Stimulated activated CD8-positive, alpha-beta memory T cell treated with anti-CD3 and anti-CD28 coated beads, Interleukin-4, amount 100 ng/mL, for 48 hours (primary cell): ENCODE measurements at places on chromosomes 2 and 18.

- DNase-seq = no peak
Observed at GRCh38 chr2:209821806-209822205, 50.2 kb downstream of the UNC80 start.

- DNase-seq = no peak
Observed at GRCh38 chr18:44341759-44342158, 338.9 kb upstream of the SETBP1 start.

DNA sequence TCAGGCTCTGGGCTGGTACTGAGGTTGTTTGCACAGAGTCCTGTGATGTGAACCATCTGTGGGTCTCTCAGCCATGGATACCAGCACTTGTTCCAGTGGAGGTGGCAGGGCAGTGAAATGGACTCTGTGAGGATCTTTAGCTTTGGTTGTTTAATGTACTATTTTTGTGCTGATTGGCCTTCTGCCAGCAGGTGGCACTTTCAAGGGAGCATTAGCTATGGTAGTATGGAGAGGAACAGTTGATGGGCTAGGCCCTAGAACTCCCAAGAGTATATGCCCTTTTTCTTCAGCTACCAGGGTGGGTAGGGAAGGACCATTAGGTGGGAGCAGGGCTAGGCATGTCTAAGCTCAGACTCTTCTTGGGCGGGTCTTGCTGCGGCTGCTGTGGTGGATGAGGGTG lies 257.0 kb upstream of the GYPC start:
- DNase-seq = peak; percentile 39

DNA sequence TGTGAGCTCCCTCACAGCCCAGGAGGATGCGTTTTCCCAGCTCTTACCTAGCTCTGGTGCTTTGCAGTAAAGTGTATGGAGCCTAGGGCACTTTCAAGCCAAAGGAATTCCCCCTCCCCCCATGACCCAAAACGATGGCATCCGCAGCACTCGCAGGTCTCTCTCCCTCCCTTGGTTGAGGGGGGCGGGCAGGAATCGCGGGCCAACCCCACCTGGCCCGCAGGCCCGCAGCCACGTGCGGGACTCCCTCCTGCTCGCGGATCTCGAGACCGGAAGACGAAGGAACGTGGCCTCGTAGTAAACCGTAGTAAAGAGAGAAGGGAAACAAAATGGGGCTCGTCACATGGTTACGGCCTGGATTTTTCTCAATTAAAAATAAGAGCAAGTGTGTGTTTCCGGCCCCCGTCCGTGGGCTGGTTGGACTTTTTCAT lies 8.5 kb downstream of the IRS1 start:
- DNase-seq = no peak

GRCh38 chr2:199085261-199085660 lies 372.5 kb downstream of the SATB2 start:
- DNase-seq = no peak

DNA sequence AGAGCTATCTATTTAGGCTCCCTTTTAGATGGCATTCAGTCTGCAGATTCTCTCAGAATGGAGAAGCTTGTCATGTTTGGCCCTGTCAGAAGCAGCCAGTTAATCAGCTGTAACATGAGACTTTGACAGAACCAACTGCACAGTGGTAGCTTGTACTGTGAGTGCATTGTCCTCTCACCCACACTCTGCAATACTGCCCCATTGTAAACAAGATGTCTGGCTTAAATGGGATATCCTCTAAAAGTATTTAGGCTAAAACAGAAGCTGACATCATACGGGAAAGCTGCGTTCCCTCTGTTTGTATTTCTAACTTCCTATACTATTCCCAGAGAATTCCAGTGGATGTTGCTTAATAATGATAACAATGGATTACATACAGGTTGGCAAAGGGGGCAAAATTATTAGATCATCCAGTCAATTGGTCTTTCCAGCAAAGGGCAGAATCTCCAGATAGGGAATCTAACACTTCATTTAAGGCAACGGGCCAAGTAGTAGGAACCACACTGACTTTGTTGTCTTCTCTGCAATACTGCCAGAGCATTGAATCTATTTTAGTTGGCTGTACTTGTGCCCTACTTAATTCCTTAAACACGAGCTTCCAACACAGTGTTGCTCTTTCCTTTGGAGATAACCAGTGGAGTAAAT lies 15.4 kb upstream of the STAT4 start:
- no peak for DNase-seq

GRCh38 chr18:21262979-21263378 lies 20.9 kb downstream of the GREB1L start:
- DNase-seq = no peak

- DNase-seq = no peak
Observed at GRCh38 chr2:216733046-216733445, 37.7 kb upstream of the IGFBP5 start.

DNA sequence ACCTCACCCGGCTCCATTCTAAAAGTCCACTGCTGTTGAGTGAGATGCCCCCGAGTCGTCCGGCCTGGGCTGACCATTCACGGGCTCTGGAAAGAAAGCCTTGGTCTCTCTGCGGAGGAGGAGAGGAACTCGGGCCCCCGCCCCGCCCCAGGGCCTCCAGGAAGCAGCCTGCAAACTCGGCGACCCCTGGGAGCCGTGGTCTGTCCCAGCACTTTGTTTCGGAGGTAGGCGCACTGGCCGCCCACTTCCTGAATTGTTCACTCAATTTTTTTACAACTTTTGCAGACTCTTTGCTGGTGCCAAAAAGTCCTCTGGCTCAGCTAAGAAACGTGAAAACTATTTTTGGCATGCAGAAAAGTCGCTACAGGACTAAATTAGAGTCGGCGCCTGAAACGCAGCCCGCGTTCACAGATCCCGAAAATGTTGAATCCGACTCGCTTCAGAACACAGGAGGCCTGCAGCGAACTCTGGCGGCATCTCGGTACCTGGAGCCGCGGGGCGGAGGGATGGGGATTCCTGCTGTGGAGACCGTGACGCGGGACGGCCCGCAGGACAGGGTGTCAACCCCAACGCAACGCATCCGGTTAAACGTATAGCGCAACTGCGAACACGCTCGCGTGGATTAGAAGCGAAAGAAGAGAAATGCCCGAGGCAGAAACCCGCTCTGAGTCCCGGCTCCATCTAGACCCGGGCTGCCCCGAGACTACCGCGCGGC lies 1.5 kb downstream of the PXDN start:
- peak; percentile 34 for DNase-seq

DNA sequence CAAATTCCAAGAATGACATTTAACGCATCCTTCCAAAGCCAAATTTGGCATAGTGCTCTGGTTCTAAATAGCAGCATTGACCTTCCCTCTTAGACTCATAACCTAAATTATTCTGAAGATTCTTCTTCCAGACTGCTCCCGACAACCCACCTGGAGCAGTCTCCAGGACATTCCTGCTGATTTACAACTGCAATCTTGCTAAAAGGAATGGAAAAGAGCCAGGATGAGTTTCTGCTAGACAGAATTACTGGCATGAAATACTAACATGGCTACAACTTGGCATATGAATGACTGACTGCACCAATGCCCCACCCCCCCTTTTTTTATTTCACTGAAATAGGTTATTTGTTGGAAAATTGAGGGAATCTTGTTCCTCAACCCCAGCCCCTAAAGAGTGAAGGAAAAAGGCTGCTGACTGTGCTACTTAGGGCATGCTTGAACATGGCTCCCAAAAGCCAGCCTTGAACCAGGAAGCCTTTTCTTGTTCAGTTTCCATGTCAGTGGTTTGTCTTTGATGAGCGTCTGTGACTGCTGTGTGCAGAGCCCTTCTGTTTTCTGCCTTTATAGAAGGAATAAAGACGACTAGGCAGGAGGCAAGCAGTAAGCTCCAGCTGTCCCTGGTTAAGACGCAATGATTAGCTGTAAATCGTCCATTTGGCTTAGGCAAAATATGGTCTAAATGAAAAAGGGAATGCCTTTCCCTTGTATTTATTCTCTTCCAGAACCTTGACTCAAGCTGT lies 47.4 kb upstream of the ITGB6 start:
- no peak for DNase-seq

DNA sequence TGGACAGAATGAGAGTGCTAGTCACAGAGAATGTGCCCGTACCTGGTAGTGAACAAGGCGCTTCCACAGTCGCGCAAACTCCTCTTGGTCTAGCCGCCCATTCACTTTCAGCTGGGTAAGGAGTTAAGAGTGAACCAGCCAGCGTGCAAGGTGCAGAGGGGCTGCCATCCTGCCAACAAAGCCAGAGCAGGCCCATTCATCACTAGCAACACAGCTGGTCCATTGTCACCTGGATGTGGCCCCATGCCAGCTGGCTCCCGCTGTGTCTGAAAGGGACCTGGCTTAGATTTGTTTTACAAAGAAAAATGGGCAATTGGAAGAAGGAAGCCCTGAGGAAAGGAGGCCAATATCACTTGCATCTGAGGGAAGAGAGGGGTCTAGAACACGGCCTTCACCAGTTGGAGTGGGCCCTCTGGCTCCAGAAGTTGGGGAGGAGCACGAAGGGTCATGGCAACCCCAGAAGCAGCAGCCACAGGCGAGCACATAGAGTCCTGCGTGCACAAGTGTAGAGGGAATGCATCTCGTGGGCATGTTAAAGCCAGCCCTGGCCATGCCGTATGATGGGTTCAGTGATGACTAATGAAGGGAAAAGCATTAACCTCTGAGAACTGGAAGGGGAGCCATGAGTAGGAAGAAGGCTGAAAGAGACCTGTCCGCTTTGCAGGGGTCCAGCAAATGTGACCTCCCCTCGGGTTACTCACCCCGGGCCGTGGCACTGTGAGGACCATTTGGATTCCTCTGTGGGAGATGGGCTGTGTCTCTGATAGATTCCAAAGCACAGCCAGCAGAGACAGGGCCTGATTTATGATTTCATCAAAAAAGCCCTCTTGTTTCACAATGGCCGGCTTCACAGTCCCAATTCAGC lies 70.6 kb downstream of the CAPN13 start:
- DNase-seq = no peak

DNA sequence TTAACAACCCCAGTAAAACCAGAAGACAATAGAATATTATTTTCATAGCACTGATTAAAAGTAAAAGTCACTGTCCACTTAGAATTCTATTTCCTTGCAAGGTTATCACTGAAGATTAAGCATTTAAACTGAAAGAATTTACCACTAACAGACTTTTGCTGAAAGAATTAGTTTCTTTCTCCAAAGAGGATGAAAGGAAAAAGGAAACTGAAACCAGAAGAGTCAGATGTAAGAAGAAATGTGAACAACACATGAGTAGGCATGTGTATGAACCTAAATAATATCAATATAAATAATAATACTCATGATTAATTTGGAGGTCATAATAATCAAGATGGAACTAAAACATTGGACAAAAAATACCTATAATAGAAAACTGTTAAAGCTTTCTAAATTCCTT lies 82.4 kb upstream of the KLHL29 start:
- no peak for DNase-seq

- DNase-seq = no peak
Observed at GRCh38 chr2:201709747-201710146, 11.3 kb upstream of the MPP4 start.

GRCh38 chr2:46650556-46651001 lies 171.2 kb downstream of the TMEM247 start:
- DNase-seq = peak; percentile 74

- DNase-seq = no peak
Observed at GRCh38 chr2:211948932-211949331, 589.7 kb downstream of the ERBB4 start.

- no peak for DNase-seq
Observed at GRCh38 chr2:99977966-99978365, 164.4 kb downstream of the AFF3 start.

DNA sequence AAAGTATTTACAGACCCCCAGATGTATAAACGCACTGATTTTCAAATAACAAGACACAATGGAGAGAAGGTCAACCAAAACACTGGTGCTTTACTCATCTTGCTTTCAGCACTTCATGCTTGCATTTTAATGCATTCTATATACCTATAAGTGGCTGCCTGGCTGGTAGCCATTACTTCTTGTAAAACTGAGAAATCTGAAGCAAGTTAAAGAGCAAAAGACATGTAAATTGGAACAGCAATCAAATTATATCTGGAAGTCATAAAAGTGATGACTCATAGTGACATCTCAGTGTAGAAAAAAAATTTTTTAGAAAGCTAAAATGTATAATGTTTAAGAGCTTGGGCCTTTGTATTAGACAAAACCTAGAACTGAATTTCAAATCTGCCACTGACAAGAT lies 106.2 kb downstream of the CCDC141 start:
- DNase-seq = no peak

DNA sequence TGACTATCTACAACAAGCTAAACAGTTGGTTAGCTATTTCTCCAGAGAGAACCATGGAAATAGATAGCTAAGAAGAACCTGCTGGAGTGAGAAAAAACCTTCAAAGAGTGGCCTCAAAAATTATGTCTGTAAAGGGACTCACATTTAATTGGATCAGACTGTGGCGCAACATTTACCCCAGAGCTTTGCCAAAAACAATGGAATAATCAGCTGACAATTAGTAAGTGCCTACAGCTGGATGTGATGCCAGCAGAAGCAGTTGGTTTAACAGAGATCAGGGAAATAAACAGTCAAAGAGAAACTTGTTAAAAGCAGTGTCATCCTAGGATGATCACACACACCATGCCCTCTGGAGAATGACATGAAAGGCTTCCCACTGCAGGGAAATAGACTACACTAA lies 310.7 kb downstream of the CLIP4 start:
- DNase-seq = no peak

DNA sequence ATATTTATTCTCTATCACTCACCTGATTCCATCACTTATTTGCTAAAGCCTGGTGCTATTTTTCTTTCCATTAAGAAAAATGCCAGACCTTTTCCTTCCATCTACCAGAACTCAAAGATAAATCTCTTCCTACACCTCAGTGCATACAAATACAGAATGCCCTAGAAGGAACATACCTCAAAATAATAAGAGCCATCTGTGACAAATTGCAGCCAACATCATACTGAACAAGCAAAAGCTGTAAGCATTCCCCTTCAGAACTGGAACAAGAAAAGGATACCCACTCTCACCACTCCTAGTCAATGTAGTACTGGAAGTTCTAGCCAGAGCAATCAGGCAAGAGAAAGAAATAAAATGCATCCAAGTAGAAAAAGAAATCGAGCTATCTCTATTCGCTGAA lies 315.9 kb upstream of the UBE2E3 start:
- no peak for DNase-seq

DNA sequence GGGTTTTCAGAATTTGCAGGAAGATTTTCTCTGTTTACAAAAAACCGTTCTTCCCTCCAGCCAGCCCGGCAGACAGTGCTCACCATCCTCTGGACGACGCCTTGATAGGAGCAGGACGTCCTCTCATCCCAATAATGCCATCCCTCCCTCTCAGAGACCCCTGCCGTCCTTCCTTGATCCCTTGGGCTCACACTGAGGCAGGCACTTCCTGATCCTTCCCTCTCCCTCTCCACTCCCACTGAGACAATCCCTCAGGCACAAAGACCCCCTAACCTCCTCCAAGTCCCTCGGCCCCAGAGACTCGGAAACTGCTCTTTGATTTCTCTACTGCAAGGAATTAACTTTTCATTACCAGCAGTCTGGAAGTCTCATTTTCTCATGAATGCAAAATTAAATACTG lies 42.5 kb downstream of the PAX3 start:
- no peak for DNase-seq
